ENCODE measurements at places on chromosomes 5 and 9. TPM values are rescaled to one million over a fixed set of nuclear protein-coding genes. Genes with fewer than 3 reads are reported as not detected.

BICD2 gene
- total RNA-seq = 35.8 TPM

EFNA5 gene
- total RNA-seq = 3.5 TPM

IL33 gene
- total RNA-seq = 1.3 TPM

GPX8 gene
- 84.7 TPM for total RNA-seq

AQP3 gene
- total RNA-seq = 9.0 TPM

PPIC gene
- 70.1 TPM for total RNA-seq

COL15A1 gene
- 41.0 TPM for total RNA-seq

CCL28 gene
- total RNA-seq = 2.8 TPM

ZNF366 gene
- not detected for total RNA-seq

GABRG2 gene
- total RNA-seq = under 0.01 TPM

NIPAL4 gene
- total RNA-seq = 0.17 TPM

PDE8B gene
- 0.26 TPM for total RNA-seq

CCL27 gene
- not detected for total RNA-seq

GABRP gene
- not detected for total RNA-seq

SLCO6A1 gene
- total RNA-seq = not detected

TCERG1 gene
- total RNA-seq = 21.3 TPM

LRRC19 gene
- not detected for total RNA-seq

FBXO4 gene
- total RNA-seq = 13.4 TPM

Measured in fibroblast of lung (primary cell).